Renal cortex interstitium (tissue), 15 donors: ENCODE measurements at places on chromosomes 13 and 19. TPM values are rescaled to one million over a fixed set of nuclear protein-coding genes. Genes with fewer than 3 reads are reported as not detected.

Gene CCDC122
- 10.5 TPM for polyA plus RNA-seq

Gene SCEL
- not detected for polyA plus RNA-seq

Gene CRX
- 0.04 TPM for polyA plus RNA-seq

Gene DDX39A
- polyA plus RNA-seq, result 49.4 TPM

Gene ZSWIM9
- 10.0 TPM for polyA plus RNA-seq

Gene CNMD
- 0.91 TPM for polyA plus RNA-seq

Gene CATSPERD
- polyA plus RNA-seq, result not detected

Gene SYNE4
- polyA plus RNA-seq, result 9.8 TPM

Gene LILRB3
- polyA plus RNA-seq, result 1.0 TPM

Gene SIGLEC7
- 0.65 TPM for polyA plus RNA-seq

Gene ZNF574
- polyA plus RNA-seq, result 11.2 TPM

Gene CASP14
- not detected for polyA plus RNA-seq

Gene STOML3
- polyA plus RNA-seq, result not detected

Gene ZNF285
- polyA plus RNA-seq, result 10.7 TPM

Gene OLFM4
- polyA plus RNA-seq, result 0.77 TPM

Gene NPHS1
- 184 TPM for polyA plus RNA-seq

Gene THSD8
- 6.7 TPM for polyA plus RNA-seq

Gene NRTN
- polyA plus RNA-seq, result 3.6 TPM

Gene CYP4F11
- polyA plus RNA-seq, result 0.86 TPM

Gene ZNF229
- polyA plus RNA-seq, result 18.0 TPM

Gene COL4A1
- polyA plus RNA-seq, result 537 TPM

Gene TPTE2
- polyA plus RNA-seq, result 0.17 TPM

Gene NANOS3
- 1.3 TPM for polyA plus RNA-seq

Gene UHRF1
- 35.8 TPM for polyA plus RNA-seq

Gene ACER1
- polyA plus RNA-seq, result 0.17 TPM

Gene CD37
- polyA plus RNA-seq, result 34.6 TPM

Gene C13orf42
- polyA plus RNA-seq, result 0.47 TPM

Gene BRCA2
- 8.3 TPM for polyA plus RNA-seq

Gene ZNF878
- polyA plus RNA-seq, result 1.9 TPM

Gene PROZ
- 2.4 TPM for polyA plus RNA-seq

Gene MIR17HG
- polyA plus RNA-seq, result 6.6 TPM

Gene HPN
- polyA plus RNA-seq, result 142 TPM

Gene GJB2
- 4.3 TPM for polyA plus RNA-seq

Gene MBD3L2
- not detected for polyA plus RNA-seq

Gene NCAN
- 0.39 TPM for polyA plus RNA-seq

Gene TUBA3C
- polyA plus RNA-seq, result not detected

Gene PIBF1
- polyA plus RNA-seq, result 39.3 TPM

Gene LRRC8E
- polyA plus RNA-seq, result 2.6 TPM

Gene UBE2L5
- polyA plus RNA-seq, result 1.2 TPM

Gene LRRC4B
- 21.8 TPM for polyA plus RNA-seq

Gene SHISA7
- 0.16 TPM for polyA plus RNA-seq

Gene OR7A5
- polyA plus RNA-seq, result not detected

Gene LILRA1
- polyA plus RNA-seq, result 0.43 TPM

Gene CD33
- 1.8 TPM for polyA plus RNA-seq

Gene LYL1
- 3.9 TPM for polyA plus RNA-seq
